Fibroblast of villous mesenchyme (primary cell): ENCODE measurements at places on chromosomes 16 and 17.

GRCh38 chr17:1227917-1228780 is 42.1 kb upstream of the BHLHA9 start:
- no peak for DNase-seq

- DNase-seq, result no peak
Measured at GRCh38 chr17:34070712-34071111, 184.4 kb upstream of the CCL2 start.

GRCh38 chr16:85428899-85429775 is 184.0 kb upstream of the GSE1 start:
- no peak for DNase-seq

GRCh38 chr16:24520983-24521382 is 18.4 kb upstream of the RBBP6 start:
- DNase-seq, result no peak

- no peak for DNase-seq
Measured at GRCh38 chr16:19963301-19963700, 78.7 kb upstream of the GPRC5B start.

- no peak for DNase-seq
Measured at GRCh38 chr16:29645694-29646187, 17.3 kb upstream of the SPN start.

DNA sequence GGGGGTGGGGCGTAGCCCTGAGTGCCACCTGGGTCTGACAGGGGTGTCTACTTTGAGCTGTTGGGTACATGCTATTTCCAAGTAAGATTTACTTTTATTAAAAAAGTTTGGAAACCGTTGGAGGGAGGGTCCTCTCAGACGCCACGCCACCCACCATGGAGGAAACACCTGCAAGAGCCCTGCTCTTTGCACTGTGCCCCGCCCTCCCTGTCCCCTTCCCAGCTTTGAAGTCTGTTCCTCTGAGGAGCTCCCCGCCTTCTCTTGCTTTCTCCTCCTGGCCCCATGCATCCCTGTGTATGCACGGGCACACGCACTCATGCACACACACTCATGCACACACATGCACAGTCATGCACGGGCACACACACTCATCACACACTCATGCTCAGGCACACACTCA is 15.5 kb downstream of the ADGRG1 start:
- no peak for DNase-seq

DNA sequence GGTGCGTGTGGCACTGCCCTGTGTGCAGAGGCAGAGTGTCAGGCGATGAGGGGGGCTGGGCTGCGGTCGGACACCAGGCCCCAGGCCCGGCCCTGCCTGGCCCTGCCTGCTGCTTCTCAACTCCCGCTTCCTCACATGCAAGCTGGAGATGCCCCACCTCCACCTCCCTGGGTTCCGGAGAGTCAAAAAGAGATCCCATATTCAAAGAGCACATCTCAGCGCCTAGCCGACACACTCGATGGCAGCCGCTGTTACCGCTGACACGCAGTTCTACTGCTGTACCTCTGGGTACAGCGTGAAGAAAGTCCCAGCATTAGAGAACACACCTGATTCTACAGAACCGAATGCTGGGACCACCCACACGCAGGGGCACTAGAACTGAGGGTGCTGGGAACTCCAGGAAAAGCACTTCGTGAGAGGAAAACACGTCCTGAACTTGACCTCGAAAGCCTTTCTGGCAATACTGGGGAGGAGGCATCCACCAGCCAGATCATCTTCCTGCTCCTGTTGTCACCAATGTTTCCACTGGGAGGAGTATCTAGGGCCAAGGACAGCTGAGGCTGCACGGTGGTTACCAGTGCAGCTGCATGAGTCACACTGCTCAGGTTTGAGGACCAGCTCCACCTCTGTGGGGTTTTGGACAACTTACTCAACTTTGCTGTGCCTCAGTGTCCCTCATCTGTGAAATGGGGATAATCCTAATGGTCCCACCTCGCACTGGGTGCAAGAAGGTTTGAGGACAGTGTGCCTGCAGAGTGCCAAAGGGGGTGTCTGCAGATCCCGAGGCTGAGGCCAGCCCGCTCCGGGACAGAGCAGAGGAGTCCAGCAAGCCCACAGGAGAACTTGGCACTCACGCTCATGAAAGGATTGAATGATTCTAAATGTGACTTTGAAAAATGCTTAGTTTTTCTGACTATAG is 100.4 kb upstream of the DNAH17 start:
- no peak for DNase-seq

GRCh38 chr16:11088831-11089230 is 144.5 kb downstream of the CLEC16A start:
- DNase-seq, result no peak

GRCh38 chr17:65742403-65743307 is 181.2 kb upstream of the AXIN2 start:
- DNase-seq, result no peak

- no peak for DNase-seq
Measured at GRCh38 chr16:65634833-65635232, 513.0 kb upstream of the CDH11 start.

- DNase-seq, result no peak
Measured at GRCh38 chr17:58081646-58082340, 1.4 kb upstream of the DYNLL2 start.

DNA sequence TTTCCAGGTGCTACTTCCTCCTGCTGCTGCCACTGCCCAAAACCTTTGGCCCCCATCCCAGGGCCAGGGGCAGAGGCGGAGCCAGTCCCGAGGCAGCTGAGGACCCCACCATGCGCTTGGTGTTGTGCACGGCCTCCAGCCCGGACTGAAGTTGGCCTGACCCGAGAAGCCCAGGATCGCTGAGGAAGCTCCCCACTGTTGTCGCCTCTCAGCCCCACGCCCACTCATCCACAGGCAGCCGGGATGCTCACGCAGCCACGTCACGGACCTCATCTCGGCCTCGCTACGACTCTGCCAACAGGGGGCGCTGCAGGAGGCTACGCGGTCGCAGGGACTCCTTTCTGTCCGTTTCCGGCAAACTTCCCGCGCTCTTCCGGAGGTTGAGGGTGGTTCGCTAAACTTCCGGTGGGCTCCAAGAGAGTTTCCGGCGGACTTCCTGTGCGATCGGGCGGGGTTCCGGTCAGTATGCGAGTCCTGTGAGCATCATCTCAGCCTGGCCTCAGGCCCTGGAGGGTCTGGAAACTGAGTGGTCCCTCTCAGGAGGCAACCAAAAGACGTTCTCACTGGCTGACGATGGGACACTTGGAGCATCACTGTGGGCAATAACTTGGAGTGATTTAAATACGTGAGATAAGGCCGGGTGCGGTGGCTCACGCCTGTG is 12.4 kb downstream of the ZG16B start:
- peak; percentile 69 for DNase-seq

DNA sequence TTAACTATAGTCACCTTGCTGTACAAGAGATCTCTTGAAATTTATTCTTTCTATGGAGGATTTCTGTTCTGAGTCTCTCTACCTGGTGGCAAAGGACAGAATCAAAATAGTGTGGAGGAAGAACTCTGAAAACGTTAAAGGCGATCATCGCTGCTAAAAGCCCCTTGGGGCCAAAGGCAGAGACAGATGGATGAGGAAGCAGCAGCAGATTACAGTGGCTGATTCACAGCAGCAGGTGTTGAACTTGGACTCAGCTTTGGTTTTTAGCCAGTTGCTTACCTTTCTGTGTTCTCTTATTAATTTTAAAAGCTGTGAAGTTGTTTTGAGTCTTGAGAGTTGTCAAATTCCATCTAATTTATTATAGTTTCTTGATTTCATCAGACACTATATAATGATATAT is 956.1 kb upstream of the GOT2 start:
- no peak for DNase-seq

DNA sequence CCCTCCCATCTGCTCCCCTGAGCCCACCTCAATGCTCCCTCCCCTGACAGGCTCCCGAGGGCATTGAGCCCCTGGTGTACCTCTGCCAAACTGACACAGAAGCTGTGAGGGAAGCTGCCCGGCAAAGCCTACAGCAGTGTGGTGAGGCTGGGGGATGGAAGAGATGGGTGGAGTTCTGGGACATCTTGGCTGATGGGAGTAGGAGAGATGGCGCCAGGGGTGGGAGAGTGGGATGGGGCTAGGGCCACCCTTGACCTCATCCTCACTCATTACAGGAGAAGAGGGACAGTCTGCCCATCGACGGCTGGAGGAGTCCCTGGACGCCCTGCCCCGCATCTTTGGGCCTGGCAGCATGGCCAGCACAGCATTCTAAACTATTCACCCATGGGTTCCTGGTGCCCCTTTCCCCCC is 16.2 kb upstream of the CTCF start:
- no peak for DNase-seq

GRCh38 chr17:1493291-1493980 is 950 bp upstream of the MYO1C start:
- DNase-seq, result no peak

DNA sequence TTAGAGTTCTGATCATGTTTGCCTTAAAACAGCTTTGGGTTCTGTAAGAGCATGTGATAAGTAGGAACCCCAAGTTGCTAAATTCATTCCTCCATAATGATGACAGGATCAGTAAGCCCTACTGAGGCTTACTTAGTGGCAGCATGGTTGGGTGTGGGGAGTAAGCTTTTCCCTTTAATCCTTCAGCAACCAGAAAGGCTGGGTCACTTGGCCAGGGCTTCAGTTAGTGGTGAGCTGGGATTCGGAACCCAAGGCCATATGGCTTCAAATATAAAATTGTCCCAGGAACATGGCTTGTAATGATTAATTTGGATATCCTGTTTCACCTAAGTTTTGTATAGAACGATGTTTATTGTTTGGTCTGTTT is 850 bp downstream of the GINS3 start:
- peak; percentile 8 for DNase-seq
